ENCODE measurements at places on chromosomes 7 and 10. TPM values are rescaled to one million over a fixed set of nuclear protein-coding genes. Genes with fewer than 3 reads are reported as not detected.

Gene NPC1L1
- not detected for polyA plus RNA-seq

Gene SLC26A5
- polyA plus RNA-seq, result not detected

Gene AGR2
- not detected for polyA plus RNA-seq

Gene PIP
- not detected for polyA plus RNA-seq

Gene RAMP3
- not detected for polyA plus RNA-seq

Gene CCDC136
- polyA plus RNA-seq, result 48.4 TPM

Gene IGFBP3
- polyA plus RNA-seq, result 51.2 TPM

Gene HOXA7
- polyA plus RNA-seq, result not detected

Gene NPFFR1
- not detected for polyA plus RNA-seq

Gene DNTT
- polyA plus RNA-seq, result not detected

GRCh38 chr10:31940839-31941653 is 12.4 kb upstream of the ARHGAP12 start:
- no peaks in the 10 kb centered on the region for H3K27me3 ChIP-seq
- 0 out of 2 replicates have a peak overlapping the region, but pooled peaks have one; percentile 28 for H3K4me3 ChIP-seq
- peak overlapping the region; percentile 73 for H3K27ac ChIP-seq
- DNase-seq, result peak; percentile 69
- H3K36me3 ChIP-seq, result no peaks in the 10 kb centered on the region

DNA sequence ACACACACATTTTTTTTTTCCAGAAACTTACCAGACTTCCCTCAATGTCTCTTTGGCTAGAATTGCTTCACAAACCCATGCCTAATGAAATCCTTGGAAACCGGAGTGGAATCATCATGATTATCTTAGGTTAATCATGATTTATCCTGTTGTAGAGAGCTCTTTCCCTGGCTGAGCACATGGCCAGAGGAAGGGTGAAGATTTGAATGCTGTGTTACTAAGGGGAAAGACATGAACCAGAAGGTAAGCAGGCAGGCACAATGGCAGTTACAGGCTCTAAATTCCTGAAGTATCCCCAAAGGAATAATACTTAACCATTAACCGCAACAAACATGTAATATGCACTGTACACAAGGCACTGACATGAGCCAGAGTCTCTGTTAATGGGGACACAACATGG is 4.1 kb upstream of the RNF148 start:
- no peaks in the 10 kb centered on the region for H3K27me3 ChIP-seq
- no peaks in the 10 kb centered on the region for H3K36me3 ChIP-seq
- DNase-seq, result no peak

GRCh38 chr7:118252087-118252486 is 27.6 kb downstream of the ANKRD7 start:
- H3K4me1 ChIP-seq, result no peaks in the 10 kb centered on the region
- H3K4me3 ChIP-seq, result no peak overlapping the region
- DNase-seq, result no peak

DNA sequence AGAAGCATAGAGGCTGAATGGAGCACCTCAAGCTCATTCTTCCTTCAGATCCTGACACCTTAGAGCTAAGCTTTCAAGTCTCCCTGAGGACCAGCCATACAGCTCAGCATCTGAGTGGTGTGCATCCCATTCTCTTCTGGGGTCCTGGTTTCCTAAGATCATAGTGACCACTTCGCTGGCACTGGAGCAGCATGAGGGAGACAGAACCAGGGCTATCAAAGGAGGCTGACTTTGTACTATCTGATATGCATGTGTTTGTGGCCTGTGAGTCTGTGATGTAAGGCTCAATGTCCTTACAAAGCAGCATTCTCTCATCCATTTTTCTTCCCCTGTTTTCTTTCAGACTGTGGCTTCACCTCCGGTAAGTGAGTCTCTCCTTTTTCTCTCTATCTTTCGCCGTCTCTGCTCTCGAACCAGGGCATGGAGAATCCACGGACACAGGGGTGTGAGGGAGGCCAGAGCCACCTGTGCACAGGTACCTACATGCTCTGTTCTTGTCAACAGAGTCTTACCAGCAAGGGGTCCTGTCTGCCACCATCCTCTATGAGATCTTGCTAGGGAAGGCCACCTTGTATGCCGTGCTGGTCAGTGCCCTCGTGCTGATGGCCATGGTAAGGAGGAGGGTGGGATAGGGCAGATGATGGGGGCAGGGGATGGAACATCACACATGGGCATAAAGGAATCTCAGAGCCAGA is 31.0 kb downstream of the PRSS2 start:
- no peak overlapping the region for H3K4me3 ChIP-seq
- no peak overlapping the region for H3K27ac ChIP-seq
- no peaks in the 10 kb centered on the region for H3K36me3 ChIP-seq

- no peak for DNase-seq
- H3K4me3 ChIP-seq, result no peak overlapping the region
- peaks cover 48% of the 10 kb centered on the region for H3K36me3 ChIP-seq
- H3K27ac ChIP-seq, result no peak overlapping the region
Observed at GRCh38 chr7:43791665-43792064, 33.2 kb downstream of the BLVRA start.

GRCh38 chr7:15837306-15837950 is 150.9 kb upstream of the MEOX2 start:
- no peak overlapping the region for H3K4me3 ChIP-seq
- H3K4me1 ChIP-seq, result no peaks in the 10 kb centered on the region
- no peaks in the 10 kb centered on the region for H3K27me3 ChIP-seq
- no peaks in the 10 kb centered on the region for H3K36me3 ChIP-seq
- no peak for DNase-seq

- no peak overlapping the region for H3K4me3 ChIP-seq
- H3K36me3 ChIP-seq, result no peaks in the 10 kb centered on the region
- no peak for DNase-seq
- no peak overlapping the region for H3K27ac ChIP-seq
- H3K4me1 ChIP-seq, result no peaks in the 10 kb centered on the region
- no peaks in the 10 kb centered on the region for H3K27me3 ChIP-seq
Observed at GRCh38 chr7:134770676-134771075, 8.8 kb upstream of the CALD1 start.

- DNase-seq, result peak; percentile 69
- H3K36me3 ChIP-seq, result peaks cover 6% of the 10 kb centered on the region
- H3K27me3 ChIP-seq, result no peaks in the 10 kb centered on the region
- H3K27ac ChIP-seq, result no peak overlapping the region
- no peak overlapping the region for H3K4me3 ChIP-seq
Observed at GRCh38 chr10:132363921-132364593, 32.1 kb downstream of the LRRC27 start.

- no peaks in the 10 kb centered on the region for H3K27me3 ChIP-seq
- no peak overlapping the region for H3K4me3 ChIP-seq
- DNase-seq, result no peak
- H3K27ac ChIP-seq, result no peak overlapping the region
- no peaks in the 10 kb centered on the region for H3K36me3 ChIP-seq
Observed at GRCh38 chr7:115226410-115226809, 304.5 kb downstream of the MDFIC start.

DNA sequence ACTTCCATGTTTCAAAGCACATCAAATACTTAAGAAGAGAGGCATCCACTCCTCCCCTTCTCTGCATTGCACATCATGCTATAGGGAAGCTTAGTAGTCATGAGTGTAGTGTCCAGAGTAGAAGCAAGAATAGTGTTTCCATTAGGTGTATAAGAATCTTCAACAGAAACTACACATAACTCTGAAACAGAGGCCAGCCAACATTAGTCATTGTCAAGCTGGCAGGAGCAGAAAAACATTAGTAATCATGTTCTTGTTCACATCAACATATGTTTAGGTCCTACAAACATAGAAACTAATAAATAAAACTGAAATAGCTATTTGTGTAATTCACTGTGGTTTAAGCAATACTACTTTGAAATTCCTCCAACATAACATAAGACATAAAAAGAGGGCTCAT is 370.2 kb downstream of the PPP1R3A start:
- no peak for DNase-seq
- no peak overlapping the region for H3K27ac ChIP-seq
- no peaks in the 10 kb centered on the region for H3K27me3 ChIP-seq
- no peaks in the 10 kb centered on the region for H3K4me1 ChIP-seq
- H3K4me3 ChIP-seq, result no peak overlapping the region
- H3K36me3 ChIP-seq, result no peaks in the 10 kb centered on the region

DNA sequence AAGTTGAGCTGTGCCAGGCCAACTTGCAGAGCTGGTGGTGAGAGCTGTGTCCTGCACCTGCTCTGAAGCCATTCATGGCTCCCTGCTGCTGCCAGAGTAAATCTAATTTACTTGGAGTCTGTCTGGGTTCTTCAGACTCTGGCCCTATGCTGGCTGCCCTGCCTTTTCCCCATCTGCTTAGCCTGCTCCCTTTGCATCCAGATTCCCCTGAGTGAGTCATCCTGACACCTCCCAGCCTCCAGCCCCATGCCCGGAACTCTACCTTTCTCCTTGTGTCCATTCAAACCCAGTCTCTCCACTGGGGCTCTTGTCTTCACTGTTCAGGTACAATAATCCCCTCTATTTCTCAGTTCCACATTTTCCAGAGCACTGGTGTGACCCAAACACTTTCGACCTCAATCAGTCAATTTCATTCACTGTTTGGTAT is 434.4 kb upstream of the ZMIZ1 start:
- H3K27me3 ChIP-seq, result no peaks in the 10 kb centered on the region
- H3K4me3 ChIP-seq, result no peak overlapping the region
- peak overlapping the region; percentile 37 for H3K27ac ChIP-seq
- no peaks in the 10 kb centered on the region for H3K36me3 ChIP-seq
- DNase-seq, result peak; percentile 66

GRCh38 chr10:31219306-31219705 is 99.7 kb upstream of the ZEB1 start:
- no peaks in the 10 kb centered on the region for H3K36me3 ChIP-seq
- no peak for DNase-seq
- no peak overlapping the region for H3K27ac ChIP-seq
- H3K27me3 ChIP-seq, result no peaks in the 10 kb centered on the region
- H3K4me1 ChIP-seq, result no peaks in the 10 kb centered on the region

DNA sequence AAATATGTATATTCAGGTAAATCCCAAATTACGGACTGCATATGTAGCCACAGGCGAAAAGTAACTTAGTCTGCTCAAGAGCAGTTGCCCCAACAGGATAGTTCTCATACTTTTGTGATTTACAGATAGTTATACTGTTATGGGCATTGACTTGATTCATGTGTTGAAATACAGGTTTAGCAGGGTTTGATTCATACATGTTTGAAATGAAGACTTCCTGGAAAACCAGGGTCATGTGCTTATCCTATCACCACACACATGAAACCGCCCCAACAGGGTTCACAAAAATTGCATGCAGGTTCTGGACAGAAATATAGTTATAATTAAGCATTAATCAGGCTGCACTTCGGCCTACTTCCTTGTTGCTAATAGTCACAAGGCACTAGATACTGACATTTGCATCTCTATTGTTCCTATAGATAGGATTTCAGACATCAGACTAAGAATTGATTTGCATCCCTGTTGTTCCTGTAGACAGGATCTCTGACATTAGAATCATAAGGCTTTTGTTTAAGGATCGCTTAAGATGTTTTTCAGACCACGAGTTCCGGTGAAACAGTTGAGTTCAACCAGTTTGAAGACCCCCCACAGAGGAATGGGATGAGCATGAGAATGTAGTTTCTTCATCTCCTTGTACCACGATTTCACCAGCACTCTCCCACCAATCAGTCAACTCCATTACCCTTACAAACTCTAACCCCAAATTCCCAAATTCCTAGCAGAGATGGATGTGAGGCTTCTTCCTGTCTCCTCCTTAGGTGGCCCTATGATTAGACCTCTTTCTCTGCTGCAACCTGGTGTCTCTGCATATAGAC is 2.0 kb upstream of the ZNF398 start:
- no peaks in the 10 kb centered on the region for H3K4me1 ChIP-seq
- no peaks in the 10 kb centered on the region for H3K27me3 ChIP-seq
- H3K36me3 ChIP-seq, result no peaks in the 10 kb centered on the region
- H3K27ac ChIP-seq, result no peak overlapping the region
- no peak for DNase-seq

DNA sequence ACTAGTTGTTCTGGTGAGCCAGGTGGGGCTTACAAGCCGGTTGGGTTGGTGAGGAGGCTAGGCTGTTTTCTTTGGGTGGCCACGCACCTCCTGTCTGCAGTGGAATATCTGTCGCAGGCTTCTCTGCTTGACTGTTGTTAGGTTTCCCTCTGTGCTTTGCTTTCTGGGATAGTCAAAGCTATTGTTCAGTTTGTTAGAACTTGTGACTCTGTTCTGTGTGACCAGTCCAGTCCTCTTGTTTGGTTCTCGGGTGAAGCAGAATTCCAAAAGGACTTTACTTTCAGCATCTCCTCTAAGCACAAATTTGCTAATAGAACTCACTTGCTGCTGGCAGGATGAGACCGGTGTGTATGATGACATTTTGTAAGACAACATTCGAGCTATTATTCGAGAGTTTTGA is 105.3 kb downstream of the CREB5 start:
- no peak overlapping the region for H3K4me3 ChIP-seq
- H3K27ac ChIP-seq, result no peak overlapping the region
- DNase-seq, result no peak
- no peaks in the 10 kb centered on the region for H3K36me3 ChIP-seq
- no peaks in the 10 kb centered on the region for H3K4me1 ChIP-seq

DNA sequence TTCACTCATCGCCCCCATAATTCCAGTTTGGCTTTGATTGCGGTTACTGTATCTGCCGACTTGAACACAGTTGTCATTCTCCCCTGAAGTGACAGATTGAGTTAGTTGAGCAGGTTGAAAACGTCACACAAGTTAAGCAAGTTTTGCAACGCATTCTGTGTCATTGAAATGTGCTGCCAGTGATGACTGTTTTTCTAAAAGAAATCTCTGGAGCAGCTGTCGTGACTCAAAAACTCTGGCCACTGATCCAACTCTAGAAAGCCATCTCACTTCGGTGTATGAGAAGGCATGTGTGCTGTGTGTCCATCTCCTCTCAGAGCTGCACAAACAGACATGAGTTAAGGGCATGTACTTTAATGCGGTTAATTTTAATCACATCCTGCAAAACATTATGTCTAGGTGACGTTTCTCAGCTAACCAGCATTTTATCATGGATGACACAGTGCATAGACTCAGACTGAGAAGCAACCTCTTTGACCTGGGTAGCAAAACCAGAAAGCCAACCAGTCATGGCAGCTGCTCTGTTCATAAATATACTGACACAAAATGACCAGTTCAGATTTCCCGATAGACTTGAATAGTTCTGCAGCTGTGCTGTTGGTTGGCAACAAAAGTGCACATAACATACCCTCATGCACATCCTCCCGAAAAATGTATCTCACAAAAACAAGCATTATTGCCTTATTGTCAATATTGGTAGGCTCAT is 69.3 kb downstream of the CSTF2T start:
- H3K27ac ChIP-seq, result no peak overlapping the region
- no peak overlapping the region for H3K4me3 ChIP-seq
- DNase-seq, result no peak
- H3K36me3 ChIP-seq, result no peaks in the 10 kb centered on the region

GRCh38 chr10:122143238-122143841 is 127.8 kb upstream of the BTBD16 start:
- H3K27me3 ChIP-seq, result no peaks in the 10 kb centered on the region
- peak overlapping the region; percentile 36 for H3K27ac ChIP-seq
- peaks cover 63% of the 10 kb centered on the region for H3K4me1 ChIP-seq
- no peaks in the 10 kb centered on the region for H3K36me3 ChIP-seq
- H3K4me3 ChIP-seq, result no peak overlapping the region

GRCh38 chr10:76405922-76406321 is 974.5 kb downstream of the LRMDA start:
- H3K36me3 ChIP-seq, result no peaks in the 10 kb centered on the region
- DNase-seq, result no peak
- no peaks in the 10 kb centered on the region for H3K4me1 ChIP-seq
- no peak overlapping the region for H3K27ac ChIP-seq
- H3K27me3 ChIP-seq, result no peaks in the 10 kb centered on the region
